ENCODE measurements at places on chromosomes 13 and 19.

DNA sequence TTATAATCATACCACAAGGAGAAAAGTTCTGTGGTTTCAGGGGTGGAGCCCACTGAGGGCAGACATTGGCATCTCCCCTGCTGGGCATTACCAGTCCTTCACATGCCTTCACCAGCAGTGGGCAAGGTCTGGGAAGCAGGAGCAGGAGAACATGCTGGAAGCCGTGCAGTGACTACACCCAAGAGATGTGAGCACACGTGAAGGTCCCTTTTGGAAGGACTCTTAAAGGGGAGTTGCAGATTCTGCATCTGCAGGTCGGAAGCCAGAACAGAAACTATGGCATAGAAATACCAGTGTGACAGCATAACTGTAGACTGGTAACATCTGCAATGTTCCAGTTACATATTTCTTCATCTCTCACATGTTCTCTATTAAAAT is 26.9 kb upstream of the KL start:
- no peak for DNase-seq

- DNase-seq, result no peak
Observed at GRCh38 chr19:36489920-36490415, 607 bp upstream of the ZNF566 start.

GRCh38 chr19:55472463-55472862 is 4.0 kb upstream of the ZNF628 start:
- no peak for DNase-seq

- DNase-seq, result no peak
Observed at GRCh38 chr13:99072356-99072755, 94.5 kb upstream of the DOCK9 start.

GRCh38 chr13:99290894-99291293 is 16.3 kb downstream of the GPR183 start:
- no peak for DNase-seq

DNA sequence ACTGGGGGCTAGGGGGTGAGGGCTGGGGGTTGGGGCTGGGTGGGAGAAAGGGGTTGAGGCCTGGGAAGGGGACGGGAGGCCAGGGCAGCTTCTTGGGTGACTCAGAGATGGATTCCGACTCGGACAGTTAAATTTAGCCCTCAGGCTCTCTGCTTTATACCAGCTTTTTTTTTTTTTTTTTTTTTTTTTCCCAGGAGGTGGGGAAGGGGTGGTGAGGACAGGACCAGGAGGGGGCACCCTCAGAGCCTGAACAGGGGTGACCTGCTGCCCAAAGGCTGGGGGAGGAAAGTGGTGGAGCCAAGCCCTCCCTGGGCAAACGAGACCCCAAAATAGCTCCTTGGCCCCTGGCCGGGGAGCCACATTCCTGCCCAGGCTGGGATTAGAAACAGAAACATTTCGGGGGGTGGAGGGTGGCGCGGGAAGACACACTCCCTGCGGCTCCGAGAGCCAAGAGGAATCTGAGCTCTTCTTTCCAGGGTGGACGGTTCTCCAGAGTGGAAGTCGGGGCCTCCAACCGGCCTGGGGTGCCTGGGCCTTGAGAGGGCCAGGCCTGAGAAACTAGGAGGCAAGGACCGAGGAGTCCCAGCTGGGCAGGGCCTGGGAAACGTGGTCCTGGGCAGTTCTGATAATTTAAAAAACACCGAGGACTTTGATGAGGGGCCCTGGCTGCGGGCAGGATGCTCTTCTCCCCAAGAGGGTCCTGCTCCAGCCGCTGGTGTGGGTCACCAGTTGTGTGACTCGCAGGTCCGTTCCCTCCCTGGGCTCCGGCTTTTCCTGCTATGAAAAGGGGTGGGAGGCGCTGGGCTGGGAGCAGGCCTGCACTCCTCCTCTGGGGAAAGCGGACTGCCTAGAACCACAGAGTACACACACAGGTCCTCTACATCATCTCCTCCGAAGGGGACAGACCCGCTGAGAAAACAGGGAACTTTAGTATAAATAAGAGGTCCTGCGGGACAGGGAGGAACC is 813 bp upstream of the DMPK start:
- no peak for DNase-seq

DNA sequence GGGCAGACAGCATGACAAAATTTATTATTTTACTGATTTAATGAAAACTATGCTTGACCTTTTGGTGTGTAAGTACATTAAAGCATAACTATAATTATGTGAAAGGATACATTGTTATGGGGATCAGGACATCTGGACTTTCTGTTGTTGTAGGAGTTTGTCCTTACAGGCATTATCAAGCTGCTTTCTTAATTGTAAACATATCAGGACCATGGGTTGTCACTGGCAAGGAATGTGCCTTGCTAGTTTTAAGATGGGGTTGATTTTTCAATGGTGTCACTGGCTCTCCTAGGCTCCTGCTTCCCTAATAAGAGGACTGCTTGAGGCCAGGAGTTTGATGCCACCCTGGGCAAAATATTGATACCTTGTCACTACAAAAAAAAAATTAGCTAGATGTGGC is 32.6 kb downstream of the KBTBD6 start:
- no peak for DNase-seq

- DNase-seq, result no peak
Observed at GRCh38 chr13:64749301-64749700, 2480.8 kb downstream of the PCDH9 start.

DNA sequence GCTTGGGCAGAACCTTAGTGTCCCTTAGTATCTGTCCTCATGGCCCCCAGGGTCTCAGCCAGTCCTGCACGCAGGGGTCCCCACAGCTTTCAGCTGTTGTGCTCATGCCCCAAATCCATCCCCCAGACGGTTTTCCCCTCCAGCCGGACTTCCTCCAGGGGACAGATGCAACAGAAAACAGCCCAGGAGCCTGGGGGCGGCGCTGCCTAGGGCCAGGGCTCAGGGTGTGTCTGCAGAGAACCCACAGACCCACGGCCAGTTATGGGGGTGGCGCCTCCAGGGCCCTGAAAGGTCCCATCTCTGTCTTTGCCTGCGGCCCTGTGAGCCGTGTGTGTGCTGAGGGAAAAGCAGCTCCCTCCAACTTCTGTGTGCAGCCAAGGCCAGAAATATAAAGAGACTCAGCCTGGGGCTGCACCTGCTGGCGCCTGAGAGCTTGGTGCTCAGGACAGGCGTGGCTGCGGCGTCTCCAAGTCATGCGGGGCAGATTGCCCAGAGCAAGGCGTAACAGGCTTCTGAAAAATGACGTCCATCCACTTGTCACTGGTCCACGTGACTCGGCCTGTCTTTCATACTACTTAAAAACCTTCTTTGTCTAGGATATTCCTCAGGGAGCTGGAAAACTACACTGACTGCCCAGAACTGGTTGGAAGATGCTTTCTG is 22.1 kb upstream of the F7 start:
- DNase-seq, result no peak

DNA sequence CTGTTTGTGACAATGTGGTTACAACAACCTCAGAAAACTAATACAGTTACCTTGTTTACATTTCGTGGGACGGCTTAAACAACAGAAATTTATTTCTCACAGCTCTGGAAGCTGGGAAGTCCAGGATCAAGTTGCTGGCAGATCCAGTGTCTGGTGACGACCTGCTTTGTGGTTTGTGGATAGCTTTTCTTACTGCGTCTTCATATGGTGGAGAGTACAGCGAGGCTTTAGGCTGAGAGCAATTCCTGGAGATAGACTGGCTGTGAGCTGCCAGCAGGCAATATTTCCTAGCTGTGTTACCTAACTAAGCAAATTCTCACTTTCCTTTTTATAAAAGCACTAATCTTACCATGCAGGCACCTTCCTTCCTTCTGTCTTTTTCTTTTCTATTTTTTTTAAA is 1203.5 kb upstream of the PRR20A start:
- no peak for DNase-seq

- DNase-seq, result no peak
Observed at GRCh38 chr19:39329948-39330347, 5.9 kb downstream of the GMFG start.

DNA sequence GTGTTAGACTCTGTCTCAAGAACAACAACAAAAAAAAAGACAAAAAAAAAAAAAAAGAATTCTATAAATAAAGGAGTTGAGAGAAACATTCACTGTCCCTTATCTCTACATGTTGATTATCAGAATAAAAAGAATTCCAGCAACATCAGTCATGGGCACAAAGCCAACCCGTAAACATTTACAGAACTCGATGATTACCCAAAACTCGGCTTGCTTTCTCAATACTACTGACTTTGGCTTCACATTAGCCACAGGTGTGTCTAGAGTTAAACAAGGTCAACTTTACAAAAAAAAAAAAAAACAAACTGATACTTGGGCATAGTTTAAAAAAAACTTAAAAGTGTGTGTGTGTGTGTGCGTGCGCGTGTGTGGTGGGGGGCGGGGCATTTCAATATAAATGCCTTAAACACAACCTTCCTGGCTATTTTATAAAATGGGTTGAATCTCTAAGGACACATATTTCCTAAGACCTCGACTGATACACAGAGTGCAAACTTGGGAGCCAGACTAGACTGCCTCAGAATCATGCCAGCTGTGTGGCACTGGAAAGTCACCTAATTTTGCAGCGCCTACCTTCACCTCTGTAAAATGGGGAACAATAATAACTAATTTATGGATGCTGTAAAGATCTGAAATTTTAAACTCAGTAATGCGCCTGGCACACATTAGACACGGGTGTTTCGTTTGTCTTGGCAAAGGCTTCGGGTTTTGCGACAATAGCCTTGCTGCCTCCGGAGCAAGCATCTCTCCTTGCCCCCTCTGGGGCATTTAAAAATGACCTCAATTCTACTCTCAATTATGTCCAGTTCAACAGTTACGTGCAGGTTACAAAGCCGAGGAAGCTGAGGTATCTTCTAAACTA is 922 bp downstream of the EBPL start:
- no peak for DNase-seq

- DNase-seq, result no peak
Observed at GRCh38 chr19:30719189-30719998, 347.2 kb downstream of the ZNF536 start.

DNA sequence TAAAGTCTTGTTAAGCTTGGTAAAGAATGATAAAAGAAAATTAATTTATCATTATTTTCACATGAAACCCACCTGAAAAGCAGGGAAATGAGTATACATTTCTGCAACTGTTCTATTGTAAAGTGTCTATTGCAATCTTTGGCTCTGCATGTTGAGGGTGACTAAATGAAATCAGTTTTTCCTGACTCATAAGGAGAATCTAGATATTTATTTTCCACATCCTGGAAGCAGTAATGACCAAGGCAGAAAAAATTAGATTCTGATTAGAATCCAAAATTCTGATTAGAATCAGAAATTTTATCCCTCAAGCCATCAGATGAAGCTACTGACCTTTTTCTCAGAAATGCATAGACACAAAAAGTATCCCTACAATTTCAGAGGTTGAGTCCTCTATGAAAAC is 178.4 kb downstream of the MYO16 start:
- no peak for DNase-seq

- DNase-seq, result no peak
Observed at GRCh38 chr13:61406275-61406674, 9.4 kb downstream of the PCDH20 start.

GRCh38 chr19:16626796-16627192 is 1.2 kb downstream of the MED26 start:
- DNase-seq, result no peak

DNA sequence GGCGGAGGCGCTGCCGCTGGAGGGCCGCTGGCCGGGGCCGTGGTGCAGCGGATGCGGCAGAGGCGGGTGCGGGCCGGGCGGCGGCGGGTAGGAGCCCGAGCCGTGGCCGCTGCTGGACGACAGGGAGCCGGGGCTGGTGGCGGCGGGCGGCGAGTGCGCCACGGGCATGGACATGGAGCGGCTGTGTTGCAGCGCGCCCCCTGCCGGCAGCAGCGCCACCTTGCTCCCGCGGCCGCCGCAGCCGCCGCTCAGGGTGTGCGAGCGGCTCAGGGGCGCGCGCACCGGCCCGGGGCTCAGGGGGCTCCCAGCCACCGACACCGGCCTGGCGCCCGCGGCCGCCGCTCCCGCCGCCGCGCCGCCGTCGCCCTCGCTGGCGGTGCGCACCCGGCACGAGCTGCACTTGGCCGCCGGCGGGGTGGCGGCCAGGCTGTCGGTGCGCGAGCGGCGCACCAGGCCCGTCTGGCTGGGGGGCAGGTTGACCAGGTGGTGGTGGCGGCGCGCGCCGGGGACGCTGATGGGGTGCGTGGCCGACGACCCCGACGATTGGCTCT is 1.7 kb downstream of the IRS2 start:
- DNase-seq, result no peak

DNA sequence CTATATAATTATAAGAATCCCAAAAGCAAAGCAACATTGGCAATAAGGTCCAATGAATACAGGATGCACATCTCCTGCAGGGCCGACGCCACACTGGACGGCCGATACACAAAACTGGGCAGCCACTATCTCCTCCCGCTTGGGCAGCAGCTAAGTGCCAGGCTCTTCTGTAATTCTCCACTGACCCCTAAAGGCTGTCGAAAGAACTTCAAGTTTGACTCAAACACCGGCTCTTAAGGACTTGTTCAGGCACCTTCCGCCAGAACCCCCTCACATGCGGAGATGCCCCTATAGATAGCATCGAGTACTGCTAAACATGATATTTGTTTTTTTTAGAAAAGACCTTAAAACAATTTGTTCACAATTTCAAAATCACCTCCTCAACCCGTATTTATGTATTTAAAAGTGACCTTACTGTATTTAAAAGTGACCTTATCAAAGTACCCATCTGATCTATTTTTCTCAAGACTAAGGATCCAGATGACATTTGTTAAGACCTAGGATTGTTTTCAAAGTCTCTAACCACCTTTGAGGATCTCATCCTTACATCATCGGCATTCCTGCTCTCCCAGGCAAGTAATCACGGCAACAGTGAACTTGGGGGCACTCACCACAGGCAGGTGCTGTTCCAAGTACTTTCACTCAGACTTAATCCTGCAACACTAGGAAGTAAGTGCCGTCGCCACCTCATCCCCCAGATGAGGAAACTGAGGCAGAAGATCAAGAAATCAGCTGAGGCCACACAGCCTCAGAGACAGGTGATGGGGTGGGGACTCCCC is 77.8 kb downstream of the TUBGCP3 start:
- DNase-seq, result no peak

DNA sequence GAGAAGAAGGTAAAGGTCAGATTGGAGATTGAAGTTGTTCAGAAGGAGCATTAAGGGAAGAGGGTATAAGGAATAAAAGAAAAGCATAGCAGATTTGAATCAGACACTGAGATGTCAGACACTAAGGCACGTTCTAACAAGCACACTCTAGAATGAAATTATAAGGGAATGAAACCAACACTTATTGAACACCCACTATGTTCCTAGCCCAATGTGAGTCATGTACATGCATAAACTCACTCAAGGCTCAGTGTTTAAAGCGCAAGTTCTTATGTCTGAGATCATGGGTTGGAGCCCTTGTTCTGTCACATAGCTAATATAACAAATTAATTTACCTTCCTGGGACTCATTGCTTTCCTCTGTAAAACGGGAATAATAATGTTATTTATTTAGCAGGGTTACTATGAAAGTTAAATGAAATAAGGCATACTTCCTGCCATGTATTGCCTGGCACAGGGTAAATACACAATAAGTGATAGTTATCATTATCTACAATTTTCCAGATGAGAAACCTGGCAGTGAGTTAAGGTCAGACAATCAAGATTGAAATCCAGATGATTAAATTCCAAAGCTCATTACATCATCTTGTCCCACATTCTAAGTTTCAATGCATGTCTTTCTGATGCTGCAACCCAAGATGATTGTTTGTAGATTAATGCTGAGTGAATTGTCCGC is 68.3 kb upstream of the DACH1 start:
- DNase-seq, result no peak

Data from activated CD8-positive, alpha-beta memory T cell treated with anti-CD3 and anti-CD28 coated beads for 1 hour (primary cell).